ENCODE measurements at places on chromosomes 5 and 9.

GRCh38 chr9:81268048-81268447 is 421.3 kb downstream of the TLE1 start:
- DNase-seq, result no peak

DNA sequence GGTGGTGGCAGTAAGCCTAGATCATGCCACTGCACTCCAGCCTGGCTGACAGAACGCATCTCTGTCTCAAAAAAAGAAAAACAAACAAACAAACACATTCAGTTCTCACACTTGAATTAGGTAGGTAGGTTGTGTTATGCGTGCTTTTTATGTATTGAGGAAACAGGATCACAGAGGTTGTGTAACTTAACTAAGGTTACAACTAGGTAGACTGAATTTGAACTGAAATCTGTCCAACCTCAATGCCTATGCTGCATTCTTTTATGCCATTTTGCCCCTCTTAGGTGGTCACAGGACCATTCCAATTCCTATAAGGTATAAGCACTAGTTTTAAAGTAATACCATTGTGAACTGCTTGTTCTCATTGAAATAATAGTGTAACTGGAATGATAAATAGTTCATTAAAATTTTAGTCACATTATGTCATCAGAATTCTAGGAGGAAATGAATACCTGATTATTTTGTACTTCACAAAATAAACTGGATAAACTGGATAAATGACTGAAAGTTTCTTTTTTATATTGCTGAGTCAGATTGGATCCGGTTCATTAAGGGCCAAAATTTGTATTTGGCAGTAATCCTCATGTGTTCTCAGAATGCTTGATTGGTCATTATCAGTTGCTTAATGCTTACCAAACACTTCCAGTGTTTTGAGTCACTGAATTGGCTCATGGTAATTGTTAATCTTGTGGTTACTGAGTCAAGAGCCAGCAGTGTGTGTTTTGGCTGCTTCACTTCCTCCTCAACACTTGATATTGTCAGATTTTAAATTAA is 7.1 kb downstream of the UBAP1 start:
- peak; percentile 83 for DNase-seq

- DNase-seq, result no peak
Measured at GRCh38 chr9:128553728-128554127, 1.3 kb downstream of the SPTAN1 start.

DNA sequence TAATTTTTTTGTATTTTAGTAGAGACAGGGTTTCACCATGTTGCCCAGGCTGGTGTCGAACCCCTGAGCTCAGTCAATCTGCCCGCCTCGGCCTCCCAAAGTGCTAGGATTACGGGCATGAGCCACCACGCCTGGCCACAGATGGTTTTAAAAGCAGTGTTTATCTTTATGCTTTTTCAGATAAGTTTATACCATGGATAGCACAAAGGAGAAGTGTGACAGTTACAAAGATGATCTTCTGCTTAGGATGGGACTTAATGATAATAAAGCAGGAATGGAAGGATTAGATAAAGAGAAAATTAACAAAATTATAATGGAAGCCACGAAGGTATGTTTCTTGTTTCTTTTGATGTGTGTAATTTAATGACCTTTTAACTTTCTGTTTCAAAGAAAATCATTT is 35.1 kb downstream of the POLK start:
- no peak for DNase-seq

DNA sequence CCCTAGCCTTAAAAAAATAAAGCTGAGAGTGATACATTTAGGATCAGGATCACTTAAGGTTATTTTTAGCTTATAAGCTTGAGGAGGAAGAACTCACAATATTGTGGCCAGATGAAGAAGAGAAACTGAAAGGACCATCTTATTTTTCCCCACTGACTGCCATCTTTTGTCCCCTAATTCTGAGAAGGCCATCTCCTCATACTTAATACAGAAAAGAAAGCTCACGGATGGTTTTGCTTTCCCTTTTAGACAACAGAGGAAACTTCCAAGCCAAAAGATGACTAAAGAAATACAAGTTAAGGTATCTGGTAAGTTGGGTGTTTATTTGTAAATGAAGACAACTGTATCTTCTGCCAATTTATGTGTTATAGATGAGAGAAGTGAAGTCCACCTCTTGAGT is 36.4 kb downstream of the ERAP1 start:
- no peak for DNase-seq

DNA sequence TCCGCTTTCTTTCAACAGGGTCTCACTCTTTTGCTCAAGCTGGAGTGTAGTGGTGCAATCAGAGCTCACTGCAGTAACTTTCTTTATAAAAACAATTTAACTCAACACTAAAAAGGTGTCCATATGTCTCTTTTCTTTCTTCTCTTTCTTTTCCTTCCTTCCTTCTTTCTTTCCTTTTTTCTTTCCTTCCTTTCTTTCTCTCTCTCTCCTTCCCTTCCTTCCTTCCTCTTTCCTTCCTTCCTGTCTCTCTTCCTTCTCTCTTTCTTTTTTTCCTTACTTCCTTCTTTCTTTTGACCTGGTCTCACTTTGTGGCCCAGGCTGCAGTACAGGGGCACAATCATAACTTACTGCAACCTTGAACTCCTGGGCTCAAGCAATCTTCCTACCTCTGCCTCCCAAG is 25.8 kb upstream of the TBC1D2 start:
- DNase-seq, result no peak

DNA sequence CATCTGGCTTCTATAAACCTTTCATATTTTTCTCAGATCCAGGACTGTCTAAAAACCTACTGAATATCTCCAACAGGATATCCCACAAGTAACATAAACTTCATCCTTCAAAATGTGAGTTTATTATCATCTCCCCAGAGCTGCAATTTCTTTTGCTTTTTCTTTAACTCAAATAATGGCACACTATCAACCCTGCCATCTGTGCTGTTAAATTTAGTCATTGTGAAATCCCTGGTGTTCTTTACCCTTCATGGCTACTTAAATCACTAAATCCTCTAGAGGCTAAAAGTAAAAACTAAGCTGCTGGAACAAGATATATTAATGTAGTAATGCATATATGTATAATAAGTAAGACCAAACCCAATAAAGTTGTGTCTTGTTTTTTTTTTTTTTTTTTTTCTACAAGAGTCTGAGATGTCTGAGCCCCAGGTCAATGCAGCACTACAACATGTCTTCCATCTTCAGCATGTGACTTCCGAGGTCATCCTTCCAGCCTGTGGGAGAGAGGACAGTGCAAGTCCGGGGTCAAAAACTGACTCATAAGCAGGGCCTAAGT is 362.9 kb downstream of the ADGRV1 start:
- peak; percentile 33 for DNase-seq

DNA sequence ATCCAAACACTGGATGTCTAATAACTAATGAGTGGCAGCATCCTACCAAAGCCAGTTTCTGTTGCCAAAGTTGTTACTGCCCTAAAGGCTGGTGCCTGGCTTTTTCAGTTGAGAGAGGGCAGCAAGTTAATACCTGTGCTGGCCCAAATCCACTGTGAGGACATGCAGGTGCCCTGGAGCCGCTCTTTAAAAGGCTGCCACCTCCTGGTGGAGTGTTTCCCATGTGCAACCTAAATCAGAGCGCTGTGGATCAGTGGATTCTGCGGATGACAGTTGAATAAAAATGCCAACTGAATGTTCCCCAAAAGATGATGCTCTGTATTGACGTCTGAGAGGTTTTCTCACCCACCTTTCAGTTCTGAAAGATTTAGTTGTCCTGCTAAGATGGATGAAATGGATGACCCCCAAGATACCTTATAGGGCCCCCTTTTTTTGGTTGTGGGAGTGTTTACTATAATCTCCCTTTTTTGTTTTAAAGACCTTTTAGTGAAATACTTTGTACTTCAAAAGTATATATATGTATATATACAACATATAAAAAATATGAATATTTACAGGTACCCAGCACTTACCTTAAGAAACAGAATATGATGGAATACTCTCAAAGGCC is 146.4 kb downstream of the EGFLAM start:
- DNase-seq, result no peak

Data from OCI-M1 (cell line).